ENCODE measurements at places on chromosomes 2 and 18.
A peak's percentile ranks its signal among the peaks of the same experiment; 100 is the strongest.

DNA sequence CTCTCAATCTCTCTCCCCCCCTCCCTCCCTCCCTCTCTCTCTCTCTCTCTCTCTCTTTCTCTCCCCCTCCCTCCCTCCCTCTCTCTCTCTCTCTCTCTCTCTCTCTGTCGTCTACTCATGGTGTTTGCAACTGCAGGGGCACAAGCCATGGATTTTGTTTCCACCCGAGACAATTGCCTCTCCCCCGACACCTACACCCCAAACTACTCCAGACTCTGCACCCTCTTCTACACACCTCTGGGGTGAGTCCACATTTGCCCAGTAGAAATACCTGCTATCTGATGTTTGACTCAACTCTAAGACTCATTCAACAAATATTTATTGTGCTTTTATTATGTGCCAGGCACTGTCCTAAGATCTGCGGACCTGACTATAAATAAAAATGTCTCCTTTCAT lies 93.7 kb downstream of the TMEM17 start:
- no peak for DNase-seq

GRCh38 chr2:22800412-22800811 lies 584.6 kb upstream of the KLHL29 start:
- DNase-seq = no peak

GRCh38 chr2:15458277-15458676 lies 102.9 kb downstream of the NBAS start:
- DNase-seq = no peak

GRCh38 chr2:54490863-54491262 lies 34.7 kb downstream of the SPTBN1 start:
- no peak for DNase-seq

DNA sequence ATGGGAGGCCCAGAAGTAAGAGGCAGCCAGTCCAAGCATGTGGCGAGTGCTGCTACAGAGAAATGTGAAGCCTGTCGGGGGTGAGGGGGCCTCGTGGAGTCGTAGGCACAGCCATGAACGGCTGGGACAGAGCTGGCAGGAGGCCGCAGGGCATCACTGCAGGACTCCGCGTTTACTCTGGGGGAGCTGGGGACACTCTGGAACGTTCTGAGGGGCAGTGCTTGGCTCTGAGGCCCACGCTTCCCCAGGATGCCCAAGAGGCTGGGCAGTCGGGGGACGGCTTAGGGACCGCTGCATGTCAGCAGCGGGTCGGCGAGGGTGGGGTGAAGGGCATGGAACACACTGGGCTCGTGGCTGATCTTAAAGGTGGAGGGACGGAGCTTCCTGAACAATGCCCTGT lies 6.6 kb downstream of the TMEM18 start:
- DNase-seq = no peak

- DNase-seq = peak; percentile 74
Measured at GRCh38 chr2:61179701-61180639, 18.0 kb downstream of the C2orf74 start.

DNA sequence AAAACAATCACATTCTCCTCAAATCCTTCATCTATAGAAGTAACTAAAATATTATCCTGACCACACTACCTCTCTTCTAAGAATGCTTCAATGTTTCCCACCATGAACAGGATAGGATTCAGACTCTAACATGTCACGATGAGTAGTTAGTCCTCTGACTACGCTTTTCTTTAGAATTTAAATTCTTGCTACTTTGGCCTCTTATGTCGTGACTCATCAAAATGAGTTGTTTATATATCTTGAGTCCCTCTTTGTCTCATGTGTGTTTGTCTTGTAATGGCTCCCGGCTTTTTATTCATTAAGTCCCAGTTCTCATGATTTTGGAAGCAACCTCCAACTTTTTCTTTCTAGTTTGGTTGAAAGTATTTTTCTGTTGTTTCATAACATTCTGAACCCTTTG lies 1289.2 kb downstream of the DSC3 start:
- DNase-seq = no peak

DNA sequence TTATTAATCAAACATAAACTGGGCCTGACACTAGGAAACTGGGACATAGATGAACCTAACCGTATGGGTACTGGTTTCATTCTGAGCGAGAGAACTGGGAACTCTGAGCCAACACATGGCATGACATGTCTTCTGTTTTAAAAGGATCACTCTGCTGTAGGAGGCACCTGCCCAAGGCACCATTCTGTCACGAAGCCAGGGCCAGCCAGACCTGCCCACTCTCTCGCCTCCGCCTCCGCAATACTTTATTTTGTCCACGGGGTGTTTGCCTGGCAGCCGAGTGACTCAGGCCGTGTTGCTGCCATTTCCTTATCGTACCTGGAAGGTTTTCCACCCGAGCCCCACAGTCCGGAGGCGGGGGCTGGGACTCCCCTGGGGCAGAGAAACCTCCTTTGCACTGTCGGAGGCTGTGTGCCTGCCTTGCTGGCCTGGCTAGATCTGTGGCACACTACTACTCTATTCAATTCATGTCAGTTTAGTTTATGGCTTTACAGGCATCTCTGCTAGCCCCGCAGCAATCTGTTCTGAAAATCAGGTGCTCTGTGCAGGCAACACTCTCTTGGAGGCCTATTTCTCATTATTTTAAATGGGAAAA lies 120.4 kb upstream of the ACKR3 start:
- DNase-seq = peak; percentile 54

DNA sequence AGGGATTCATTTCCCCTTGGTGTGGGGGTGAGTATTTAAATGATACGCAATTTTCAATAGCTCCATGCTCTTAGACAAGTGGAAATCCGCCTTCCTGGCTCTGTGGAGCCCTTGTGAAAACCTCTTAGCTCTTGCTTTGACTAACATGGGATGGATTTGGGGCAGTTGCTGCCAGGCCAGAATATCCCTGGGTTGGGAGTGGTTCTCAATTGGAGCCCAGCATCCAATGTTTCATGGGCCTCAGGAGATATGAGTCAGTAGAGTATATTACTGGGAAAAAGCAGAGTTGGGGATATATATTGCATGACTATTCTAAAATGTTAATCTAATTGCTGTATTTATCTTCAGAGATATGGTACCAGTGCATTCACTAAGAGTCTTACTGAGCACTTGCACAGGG lies 104.4 kb upstream of the IL1R2 start:
- DNase-seq = no peak

All from cerebellar cortex (tissue), 1 donor.